ENCODE measurements at places on chromosomes 12 and 14.
A peak's percentile ranks its signal among the peaks of the same experiment; 100 is the strongest.

- DNase-seq, result no peak
These were observed 9.8 kb downstream of the PSMA6 start for GRCh38 chr14:35301735-35302528.

DNA sequence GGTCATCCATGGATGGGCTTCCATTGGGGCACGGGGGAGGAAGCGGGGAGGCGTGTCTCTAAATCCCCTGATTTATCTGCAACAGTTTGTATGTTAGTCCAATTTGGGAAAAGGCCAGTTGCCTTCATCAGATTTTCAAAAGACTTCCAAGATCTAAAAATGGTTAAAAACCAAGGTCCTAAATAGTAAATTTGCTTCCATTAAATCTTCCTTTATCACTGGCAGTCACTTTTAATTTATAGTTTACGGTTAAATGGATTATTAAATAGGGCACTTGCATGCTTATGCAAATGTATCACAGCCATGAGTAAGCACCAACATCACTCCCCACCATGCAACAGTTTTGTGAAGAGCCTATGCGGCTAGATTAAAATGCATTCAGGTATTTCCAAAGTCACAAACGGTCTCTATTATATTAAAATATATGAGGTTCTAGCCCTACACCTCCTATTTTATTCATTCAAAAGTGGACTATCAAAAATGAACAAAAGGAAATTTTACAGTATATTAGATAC, 108.2 kb upstream of the GPHB5 start:
- no peak for DNase-seq

GRCh38 chr12:56679883-56680575, 8.1 kb downstream of the PTGES3 start:
- no peak for DNase-seq

- peak; percentile 68 for DNase-seq
These were observed 7.4 kb upstream of the TMEM132C start for GRCh38 chr12:128259556-128260070.

DNA sequence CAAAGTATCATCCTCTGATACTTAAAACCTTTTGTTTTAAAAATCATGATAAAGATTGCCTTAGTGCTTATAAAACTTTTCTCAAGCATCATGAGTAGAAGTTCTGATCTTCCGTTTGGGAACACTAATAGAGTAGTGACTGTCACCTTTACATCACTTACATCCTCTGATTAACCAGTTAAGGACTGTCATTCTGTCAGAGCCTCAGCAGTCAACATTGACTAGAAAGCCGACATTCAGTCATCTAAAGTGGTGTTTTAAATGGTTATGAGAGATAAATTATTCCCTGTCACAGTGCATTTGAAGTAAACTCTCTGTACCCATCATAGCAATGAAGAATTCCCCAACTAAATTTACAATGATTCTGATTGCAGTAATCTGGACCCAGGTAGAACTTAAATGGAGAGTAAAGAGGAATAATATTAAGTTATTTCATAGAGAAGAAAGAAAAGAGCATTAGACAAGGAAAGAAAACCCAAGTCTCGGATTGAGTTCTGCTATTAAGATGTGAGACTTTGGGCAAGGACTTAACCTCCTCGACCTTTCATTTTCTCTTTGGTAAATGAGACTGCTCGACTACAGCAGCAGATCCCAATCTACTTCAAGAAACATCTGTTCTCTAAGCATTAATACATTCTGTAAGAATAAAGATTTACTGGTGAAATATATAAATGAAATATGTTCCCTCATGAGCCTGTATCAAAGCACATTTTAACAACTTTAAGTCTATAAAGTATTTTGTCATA, 563.9 kb upstream of the LMO3 start:
- DNase-seq, result no peak

GRCh38 chr14:67420102-67420739, 8.3 kb upstream of the PLEK2 start:
- DNase-seq, result no peak

DNA sequence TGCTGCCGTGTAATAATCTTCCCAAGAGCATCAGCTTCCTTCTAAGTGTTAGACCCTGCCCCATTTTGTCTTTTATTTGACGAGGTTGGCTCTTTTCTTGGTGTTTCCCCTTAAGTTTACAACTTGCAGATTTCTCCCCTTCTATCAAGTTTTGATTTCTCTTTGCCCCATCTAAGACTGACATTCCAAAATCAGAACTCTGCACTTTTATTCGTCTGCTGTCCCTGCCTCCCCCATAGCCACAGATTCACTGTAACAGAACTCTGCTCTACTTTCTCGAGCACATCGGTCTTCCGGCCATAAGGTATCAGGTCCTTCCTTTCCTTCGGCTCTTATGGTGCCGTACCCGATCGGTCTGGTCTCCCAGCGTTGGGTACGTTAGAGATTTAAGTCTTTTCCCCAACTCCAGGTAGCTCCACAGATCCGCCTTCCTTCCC, 563 bp downstream of the DCP1B start:
- DNase-seq, result no peak

DNA sequence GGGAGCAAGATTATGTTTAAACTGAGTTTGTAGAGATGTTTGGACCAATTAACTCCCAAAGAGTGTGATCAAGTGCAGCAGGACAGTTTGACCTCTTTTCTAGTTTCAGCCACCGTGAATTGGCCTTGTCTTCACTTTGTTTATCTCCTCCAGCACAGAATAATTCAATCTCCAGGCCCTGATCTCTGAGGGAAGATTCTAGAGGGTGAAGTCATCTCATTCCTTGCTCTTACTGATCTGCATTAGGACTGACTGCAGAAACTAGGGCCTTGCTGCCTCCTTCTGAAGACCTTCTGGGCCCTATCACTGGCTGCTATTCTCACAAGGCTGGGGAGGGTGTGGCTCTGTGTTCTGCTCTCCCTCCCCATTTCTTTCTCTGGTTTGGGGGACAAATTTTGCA, 29.4 kb downstream of the C12orf75 start:
- DNase-seq, result no peak

DNA sequence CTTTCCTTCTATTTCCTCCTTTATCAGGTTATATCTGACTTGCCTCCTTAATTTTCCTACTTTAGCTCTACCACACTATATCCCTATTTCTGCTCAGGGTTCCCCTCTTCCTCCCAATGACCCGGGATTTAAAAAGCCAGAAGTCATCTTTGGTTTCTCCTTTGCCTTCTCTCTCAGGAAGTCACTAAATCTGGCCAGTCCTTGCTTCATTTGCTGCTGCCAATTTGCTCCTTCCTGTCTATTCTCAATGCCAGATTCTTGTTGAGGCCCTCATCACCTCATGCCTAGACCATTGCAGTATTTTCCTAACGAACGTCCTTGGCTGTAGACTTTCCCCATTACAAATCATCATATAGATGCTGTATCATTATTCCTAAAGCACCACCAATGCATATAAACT, 26.5 kb upstream of the NID2 start:
- no peak for DNase-seq
